ENCODE measurements at places on chromosomes 3 and 15.
A peak's percentile ranks its signal among the peaks of the same experiment; 100 is the strongest.

GRCh38 chr3:61561374-61562041 is at the start of gene PTPRG:
PTPRG (plus strand) TSS chr3:61561571; CDS start chr3:61562288, 717 bp downstream.
- peak; percentile 76 for DNase-seq

GRCh38 chr3:57587905-57588304 is 9.2 kb downstream of the ARF4 start:
- no peak for DNase-seq

DNA sequence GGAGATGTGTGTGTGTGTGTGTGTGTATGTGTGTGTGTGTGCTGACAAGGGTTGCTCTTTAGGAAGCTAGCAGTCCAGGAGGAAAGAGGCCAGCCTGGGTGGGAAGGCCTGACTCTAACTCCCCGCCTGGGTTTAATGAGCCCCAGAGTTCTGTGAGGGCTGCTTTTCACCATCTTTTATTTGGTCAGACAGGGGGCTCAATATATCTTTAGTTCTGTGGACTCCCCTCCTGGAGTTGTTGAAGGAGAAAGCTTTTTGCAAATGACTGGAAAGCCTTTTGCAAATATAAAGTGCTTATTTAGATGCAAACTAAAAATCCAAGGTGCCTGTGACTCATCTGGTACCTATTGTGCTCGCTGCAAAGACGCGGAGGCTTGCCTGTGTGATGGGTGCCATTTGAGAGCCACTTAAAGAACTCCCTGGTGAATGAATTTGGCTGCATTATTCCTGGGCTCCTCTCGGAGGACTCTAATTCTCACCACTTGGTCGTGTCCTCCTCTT is 24.5 kb downstream of the DRD3 start:
- no peak for DNase-seq

- no peak for DNase-seq
These were observed 83.1 kb downstream of the GAP43 start for GRCh38 chr3:115706311-115706829.

DNA sequence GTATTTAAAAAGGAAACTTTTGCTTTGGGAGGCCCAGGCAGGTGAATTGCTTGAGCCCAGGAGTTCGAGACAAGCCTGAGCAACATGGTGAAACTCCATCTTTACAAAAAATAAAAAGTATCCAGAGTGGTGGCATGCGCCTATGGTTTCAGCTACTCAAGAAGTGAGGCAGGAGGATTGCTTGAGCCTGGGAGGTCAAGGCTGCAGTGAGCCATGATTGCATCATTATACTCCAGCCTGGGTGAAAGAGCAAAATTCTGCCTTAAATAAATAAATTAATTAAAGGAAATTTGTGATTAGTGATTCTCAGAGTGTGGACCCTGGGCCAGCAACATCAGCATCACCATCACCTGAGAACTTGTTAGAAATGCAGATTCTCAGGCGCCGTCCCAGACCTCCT is 9.9 kb upstream of the COMMD4 start:
- no peak for DNase-seq

- no peak for DNase-seq
These were observed 35.3 kb upstream of the PLSCR2 start for GRCh38 chr3:146504498-146505197.

GRCh38 chr15:37040072-37040742 is 60.1 kb downstream of the MEIS2 start:
- DNase-seq, result no peak

DNA sequence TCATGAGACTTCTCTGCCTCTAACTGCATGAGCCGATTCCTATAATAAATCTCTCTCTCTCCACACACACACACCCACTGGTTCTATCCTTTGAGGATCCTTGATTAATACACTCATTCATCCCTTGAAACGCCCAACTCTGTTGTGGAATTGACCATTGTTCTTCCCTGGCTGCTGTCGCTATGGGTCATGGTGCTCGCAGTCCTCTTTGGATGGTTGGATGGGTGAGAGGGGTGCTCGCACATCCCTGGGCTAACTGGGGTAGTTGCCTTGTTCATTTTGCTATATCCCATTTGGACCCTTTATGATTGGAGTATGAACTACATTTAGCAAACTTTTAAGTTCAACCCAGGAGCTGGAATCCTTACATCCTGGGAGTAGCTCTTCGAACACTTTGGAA is 33.9 kb upstream of the MYZAP start:
- DNase-seq, result no peak

GRCh38 chr3:10723991-10724390 is 92.0 kb upstream of the SLC6A11 start:
- no peak for DNase-seq

GRCh38 chr3:97822359-97822775 is 556 bp downstream of the CRYBG3 start:
- peak; percentile 32 for DNase-seq
